ENCODE measurements at places on chromosomes 12 and 14. TPM values are rescaled to one million over a fixed set of nuclear protein-coding genes. Genes with fewer than 3 reads are reported as not detected.

RPS29 gene
- polyA plus RNA-seq: 10,099 TPM

BCL11B gene
- polyA plus RNA-seq: 0.38 TPM

EML5 gene
- polyA plus RNA-seq: 0.61 TPM

RPL10L gene
- polyA plus RNA-seq: not detected

ATL1 gene
- polyA plus RNA-seq: 4.1 TPM

SIX6 gene
- polyA plus RNA-seq: not detected

MAP3K9 gene
- 5.3 TPM for polyA plus RNA-seq

NDUFA9 gene
- polyA plus RNA-seq: 120 TPM

BDKRB1 gene
- polyA plus RNA-seq: not detected

IRAK3 gene
- not detected for polyA plus RNA-seq

KMT2D gene
- 19.7 TPM for polyA plus RNA-seq

AMN gene
- polyA plus RNA-seq: 15.0 TPM

OR6C68 gene
- not detected for polyA plus RNA-seq

RPAP3 gene
- 46.0 TPM for polyA plus RNA-seq

SPTB gene
- 0.06 TPM for polyA plus RNA-seq

NAV3 gene
- 0.11 TPM for polyA plus RNA-seq
